SJCRH30 (cell line): ENCODE measurements at places on chromosomes 4 and X. TPM values are rescaled to one million over a fixed set of nuclear protein-coding genes. Genes with fewer than 3 reads are reported as not detected.

DNA sequence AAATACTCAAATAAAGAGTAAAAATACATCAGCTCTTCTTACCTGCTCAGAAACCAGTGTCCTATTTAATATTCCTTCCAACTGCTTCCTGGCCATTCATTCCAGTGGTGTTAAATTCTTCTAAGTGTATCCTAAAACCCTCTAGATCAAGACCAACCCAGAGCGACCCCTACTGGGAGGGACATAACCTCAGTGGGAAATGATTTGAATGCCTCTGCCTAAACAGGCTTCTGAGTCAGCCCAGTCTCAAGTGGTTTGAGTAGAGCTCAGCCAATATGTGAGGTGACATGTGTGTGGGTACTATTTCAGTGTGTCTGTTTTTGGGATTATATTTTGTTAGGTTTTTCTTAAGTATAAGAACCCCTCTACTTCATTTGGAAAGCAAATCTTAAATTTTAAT is 133.6 kb upstream of the ARHGEF9 start:
- H3K4me3 ChIP-seq, result no peak overlapping the region
- DNase-seq, result peak; percentile 19
- no peak overlapping the region for H3K27ac ChIP-seq
- peaks cover 19% of the 10 kb centered on the region for H3K4me1 ChIP-seq

DNA sequence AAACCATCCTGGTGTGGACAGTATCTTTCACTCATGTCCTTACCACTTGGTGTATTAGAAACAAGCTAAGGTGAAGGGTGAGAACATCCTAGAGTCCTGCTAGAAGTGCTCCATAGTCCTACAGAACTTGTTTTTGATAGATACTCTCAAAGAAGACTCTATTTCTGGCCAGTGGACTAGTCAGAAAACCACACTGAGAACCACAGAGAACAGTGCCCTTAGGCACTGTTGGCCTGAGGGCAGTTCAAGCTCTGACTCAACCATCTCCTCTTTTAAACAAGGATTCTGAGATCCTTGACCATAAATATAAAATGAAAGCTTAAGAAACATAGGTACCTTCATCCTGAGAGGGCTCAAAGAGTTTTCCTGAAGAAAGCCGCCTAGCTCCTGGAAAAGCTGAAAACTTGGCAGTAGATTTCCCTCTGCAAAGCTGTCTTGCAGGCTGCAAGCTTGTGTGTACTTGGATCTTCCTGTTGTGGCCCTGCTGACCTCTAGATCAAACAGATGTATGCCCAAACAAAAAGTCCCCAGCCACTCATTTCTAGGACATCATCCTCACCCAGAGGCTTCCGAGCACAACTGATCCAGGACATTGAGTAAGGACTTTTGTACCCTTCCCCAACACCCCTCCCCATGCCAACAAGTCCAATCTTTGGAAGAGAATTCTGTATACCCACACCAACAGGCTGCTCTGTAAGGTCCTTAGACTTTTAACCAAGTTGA is 111.6 kb upstream of the CXCL13 start:
- no peaks in the 10 kb centered on the region for H3K36me3 ChIP-seq
- no peaks in the 10 kb centered on the region for H3K4me1 ChIP-seq
- no peak overlapping the region for H3K27ac ChIP-seq
- H3K27me3 ChIP-seq, result no peaks in the 10 kb centered on the region

SPANXD gene
- not detected in 2 replicates for total RNA-seq

ASB12 gene
- total RNA-seq, result 0.10 TPM in 1 of 2 replicates, not detected in the other

HTR2C gene
- 0.04 and 0.05 TPM in 2 replicates for total RNA-seq

MAGEC2 gene
- 2.2 and 2.3 TPM in 2 replicates for total RNA-seq

GAGE12E gene
- not detected in 2 replicates for total RNA-seq

GRCh38 chrX:1521459-1521956 is 15.5 kb downstream of the P2RY8 start:
- H3K27ac ChIP-seq, result no peak overlapping the region
- H3K27me3 ChIP-seq, result no peaks in the 10 kb centered on the region
- no peaks in the 10 kb centered on the region for H3K36me3 ChIP-seq

- no peak overlapping the region for H3K27ac ChIP-seq
- peak; percentile 61 for DNase-seq
- peak overlapping the region; percentile 65 for H3K4me3 ChIP-seq
- peaks cover 18% of the 10 kb centered on the region; the same call in 1 of the 2 replicates for H3K27me3 ChIP-seq
- no peaks in the 10 kb centered on the region for H3K36me3 ChIP-seq
These were observed 152.0 kb upstream of the SLC4A4 start for GRCh38 chr4:71186566-71187403.

DNA sequence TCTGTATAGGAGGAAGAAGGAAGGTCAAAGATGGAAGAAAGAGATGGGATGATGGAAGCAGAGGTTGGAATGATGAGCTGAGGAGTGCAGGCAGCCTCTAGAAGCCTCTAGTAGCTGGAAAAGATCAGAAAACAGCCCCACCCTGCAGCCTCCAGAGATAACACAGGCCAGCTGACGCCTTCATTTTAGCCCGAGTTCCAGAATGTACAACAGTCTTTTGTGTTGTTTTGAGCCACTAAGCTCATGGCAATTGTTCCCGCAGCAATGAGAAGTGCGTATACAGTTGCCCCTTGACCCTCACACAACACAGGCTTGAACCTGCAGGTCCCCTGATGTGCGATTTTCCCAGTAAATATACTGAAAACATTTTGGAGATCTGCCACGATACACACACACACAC is 72.0 kb downstream of the WFS1 start:
- H3K27me3 ChIP-seq, result peaks cover 12% of the 10 kb centered on the region
- H3K4me3 ChIP-seq, result no peak overlapping the region
- H3K27ac ChIP-seq, result no peak overlapping the region
- no peaks in the 10 kb centered on the region for H3K36me3 ChIP-seq
- no peaks in the 10 kb centered on the region for H3K4me1 ChIP-seq

- H3K27me3 ChIP-seq, result no peaks in the 10 kb centered on the region
- H3K4me3 ChIP-seq, result no peak overlapping the region
- H3K4me1 ChIP-seq, result peaks cover 2% of the 10 kb centered on the region; the same call in 1 of the 2 replicates
- no peaks in the 10 kb centered on the region for H3K36me3 ChIP-seq
These were observed 5.9 kb upstream of the PLAC1 start for GRCh38 chrX:134664202-134664601.

TRAM1L1 gene
- 5.4 and 6.4 TPM in 2 replicates for total RNA-seq

CPLX1 gene
- 0.28 and 0.59 TPM in 2 replicates for total RNA-seq

GRCh38 chr4:156413239-156414135 is 459.8 kb upstream of the CTSO start:
- H3K27me3 ChIP-seq, result no peaks in the 10 kb centered on the region
- no peak overlapping the region for H3K27ac ChIP-seq
- no peak overlapping the region for H3K4me3 ChIP-seq
- H3K4me1 ChIP-seq, result no peaks in the 10 kb centered on the region
- DNase-seq, result peak; percentile 6

SMIM10 gene
- not detected in 2 replicates for total RNA-seq

GRCh38 chr4:1469043-1469442 is 62.8 kb upstream of the NKX1-1 start:
- peaks cover 22% of the 10 kb centered on the region for H3K4me1 ChIP-seq
- no peak overlapping the region for H3K4me3 ChIP-seq
- no peaks in the 10 kb centered on the region for H3K36me3 ChIP-seq
